ENCODE measurements at places on chromosomes 3 and 15.

GRCh38 chr15:101827257-101827656 is 15.3 kb downstream of the OR4F15 start:
- no peak for DNase-seq

GRCh38 chr15:91408476-91409076 is 308.5 kb downstream of the SV2B start:
- no peak for DNase-seq

DNA sequence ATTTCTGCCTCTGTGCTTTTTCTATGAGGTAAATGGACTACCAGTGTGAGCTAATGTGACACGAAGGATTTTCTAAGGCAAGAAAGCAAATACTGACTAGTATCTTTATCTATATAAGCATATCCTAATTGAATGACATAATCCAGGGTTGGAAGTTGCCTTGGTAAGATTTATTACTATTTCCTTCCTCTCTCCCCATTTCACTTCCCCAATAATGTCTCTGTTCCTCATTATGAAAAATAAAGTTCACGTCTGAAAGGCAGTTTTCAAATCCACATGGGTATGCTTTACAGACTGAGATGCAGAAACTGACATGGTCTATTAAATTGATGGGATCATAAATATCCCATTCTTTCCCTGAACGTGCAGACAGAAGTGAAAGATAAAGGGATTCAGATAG is 86.0 kb downstream of the DTWD1 start:
- no peak for DNase-seq

GRCh38 chr3:125213946-125214542 is 1.5 kb upstream of the SLC12A8 start:
- DNase-seq, result no peak

GRCh38 chr15:43934480-43934879 is 107.7 kb downstream of the WDR76 start:
- DNase-seq, result no peak

DNA sequence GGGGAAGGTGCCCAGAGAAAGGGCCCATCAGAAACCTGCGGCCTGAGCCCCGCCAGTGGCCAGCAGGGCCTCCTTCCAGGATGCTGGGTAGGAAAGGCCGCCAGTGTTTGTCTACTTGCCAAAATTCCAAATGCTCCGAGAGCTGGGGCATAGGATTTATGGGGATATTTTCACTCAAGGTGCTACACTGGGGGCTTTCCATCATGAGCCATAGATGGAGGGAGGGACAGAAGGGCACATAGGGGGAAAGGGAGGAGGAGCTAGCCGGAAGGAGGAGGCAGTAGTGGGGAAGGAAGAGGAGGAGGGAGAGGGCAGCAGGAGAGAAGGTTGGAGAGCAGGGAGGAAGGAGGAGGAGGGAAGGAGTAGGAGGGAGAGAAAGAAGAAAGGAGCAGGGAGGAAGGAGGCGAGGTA is 494.7 kb upstream of the PROK2 start:
- DNase-seq, result no peak

GRCh38 chr15:64749999-64750657 is 25.3 kb downstream of the RBPMS2 start:
- DNase-seq, result no peak

GRCh38 chr3:88112289-88112688 is 37.5 kb upstream of the C3orf38 start:
- DNase-seq, result no peak

DNA sequence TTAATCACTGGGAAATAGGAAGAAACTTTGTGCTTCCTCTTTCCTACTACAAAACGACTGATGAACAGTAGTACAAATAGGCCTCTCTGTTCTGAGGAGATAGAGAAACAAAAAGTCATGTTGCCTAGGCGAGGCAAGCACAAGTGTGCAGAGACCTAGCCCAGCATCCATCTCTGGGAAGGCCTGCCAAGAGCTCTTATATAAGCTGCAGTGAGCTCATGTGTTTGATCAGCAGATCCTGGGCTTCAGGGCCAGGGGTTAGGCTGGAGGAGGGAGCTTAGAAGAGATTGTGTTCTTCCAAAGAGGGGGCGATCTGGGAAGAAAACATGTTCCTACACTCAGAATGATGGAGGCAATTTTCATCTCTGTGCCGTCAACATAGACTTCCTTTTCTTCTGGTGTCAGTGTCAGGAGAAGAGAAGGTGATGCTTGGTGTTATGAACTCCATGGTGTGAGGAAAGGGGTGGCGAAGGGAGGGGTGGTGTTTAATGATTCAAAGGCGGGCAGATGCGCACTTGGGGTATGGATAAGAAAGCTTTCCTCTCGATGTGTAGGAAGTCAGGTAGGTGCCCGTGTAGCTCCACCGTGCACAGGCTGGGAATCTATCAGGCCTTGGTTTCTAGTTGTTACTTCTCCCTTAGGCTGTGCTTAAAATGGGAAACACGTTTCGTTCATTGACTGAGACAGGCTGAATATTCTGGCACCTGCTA is 29.5 kb upstream of the ETV5 start:
- DNase-seq, result no peak

- no peak for DNase-seq
These were observed 13.9 kb downstream of the OR5H15 start for GRCh38 chr3:98180319-98180890.

DNA sequence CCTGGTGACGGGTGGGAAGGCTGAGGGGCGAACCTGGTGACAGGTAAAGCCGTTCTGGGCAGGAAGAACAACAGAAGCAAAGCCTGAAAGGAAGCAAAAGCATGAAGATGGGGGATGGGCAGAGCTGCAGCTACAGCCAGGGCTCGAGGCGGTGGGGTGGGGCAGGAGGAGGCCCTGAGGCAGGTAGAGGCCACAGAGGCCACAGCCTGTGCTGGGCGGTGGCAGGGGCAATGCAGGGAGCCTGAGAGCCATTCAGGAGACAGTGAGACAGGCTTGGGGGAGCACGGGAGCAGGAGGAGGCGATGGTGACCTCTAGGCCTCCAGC is 8.2 kb downstream of the PCSK6 start:
- no peak for DNase-seq

DNA sequence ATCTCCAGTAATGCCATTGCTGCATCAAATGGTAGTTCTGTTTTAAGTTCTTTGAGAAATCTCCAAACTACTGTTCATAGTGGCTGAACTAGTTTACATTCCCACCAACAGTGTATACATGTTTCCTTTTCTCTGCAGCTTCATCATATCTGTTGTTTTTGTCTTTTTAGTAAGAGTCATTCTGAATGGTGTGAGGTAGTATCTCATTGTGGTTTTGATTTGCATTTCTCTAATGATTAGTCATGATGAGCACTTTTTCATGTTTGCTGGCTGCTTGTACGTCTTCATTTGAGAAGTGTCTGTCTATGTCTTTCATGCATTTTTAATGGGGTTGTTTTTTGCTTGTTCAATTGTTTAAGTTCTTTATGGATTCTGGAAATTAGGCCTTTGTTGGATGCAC is 10.2 kb upstream of the GCSAM start:
- DNase-seq, result no peak

- no peak for DNase-seq
These were observed 484 bp upstream of the C3orf52 start for GRCh38 chr3:112085735-112086075.

DNA sequence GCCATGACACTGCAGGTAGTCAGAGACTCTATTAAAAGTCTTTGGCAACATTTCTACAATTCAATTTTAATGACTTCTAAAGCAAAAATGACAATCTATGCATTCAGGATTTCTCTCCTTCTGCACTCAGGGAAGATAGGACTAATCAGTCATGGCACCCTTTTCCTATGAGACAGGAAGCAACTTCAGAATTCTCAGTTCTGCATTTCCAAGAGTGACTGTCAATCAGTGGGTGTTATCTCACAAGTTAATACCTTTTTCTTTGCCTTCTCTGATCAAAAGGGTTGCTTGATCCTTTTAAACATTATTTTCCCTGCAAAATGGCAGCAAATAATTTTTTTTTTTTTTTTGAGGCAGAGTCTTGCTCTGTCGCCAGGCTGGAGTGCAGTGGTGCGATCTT is 7.8 kb upstream of the ICE2 start:
- no peak for DNase-seq

DNA sequence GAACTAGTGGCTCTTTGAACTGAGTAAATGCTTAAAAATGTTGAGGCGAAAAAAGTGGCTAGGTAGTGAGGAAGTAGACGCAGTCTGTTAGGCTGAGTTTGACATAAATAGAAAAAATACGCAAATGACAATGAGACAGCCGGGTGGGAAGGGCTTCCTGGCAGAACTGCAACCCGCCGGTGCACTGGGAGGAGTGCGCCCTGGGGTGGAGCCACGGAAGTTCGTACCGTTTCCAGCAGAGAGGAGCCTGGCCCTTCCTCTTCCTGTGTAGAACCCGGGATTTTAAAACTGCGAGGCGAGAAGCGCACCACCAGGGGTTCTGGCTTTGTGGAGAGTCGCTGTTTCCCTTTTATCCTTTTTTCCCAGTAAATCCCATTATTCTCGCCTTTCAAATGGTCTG is 602.6 kb downstream of the PYDC2 start:
- no peak for DNase-seq

- DNase-seq, result no peak
These were observed 356.0 kb upstream of the RBMS3 start for GRCh38 chr3:28924744-28925360.

GRCh38 chr3:178382449-178383061 is 153.7 kb upstream of the KCNMB2 start:
- DNase-seq, result no peak

DNA sequence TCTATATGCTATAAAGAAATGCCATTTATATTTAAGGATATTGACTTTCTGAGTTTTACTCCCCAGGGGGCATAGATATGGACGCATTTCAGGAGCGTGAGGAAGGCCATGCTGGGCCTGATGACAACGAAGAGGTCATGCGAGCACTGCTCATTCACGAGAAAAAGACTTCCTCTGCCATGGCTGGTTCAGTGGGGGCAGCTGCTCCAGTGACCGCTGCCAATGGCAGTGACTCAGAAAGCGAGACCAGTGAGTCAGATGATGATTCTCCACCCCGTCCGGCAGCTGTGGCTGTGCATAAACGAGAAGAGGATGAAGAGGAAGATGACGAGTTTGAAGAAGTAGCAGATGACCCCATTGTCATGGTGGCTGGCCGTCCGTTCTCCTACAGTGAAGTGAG is 38.4 kb downstream of the GTF2E1 start:
- no peak for DNase-seq
